ENCODE measurements at places on chromosomes 4 and X.
A peak's percentile ranks its signal among the peaks of the same experiment; 100 is the strongest.

DNA sequence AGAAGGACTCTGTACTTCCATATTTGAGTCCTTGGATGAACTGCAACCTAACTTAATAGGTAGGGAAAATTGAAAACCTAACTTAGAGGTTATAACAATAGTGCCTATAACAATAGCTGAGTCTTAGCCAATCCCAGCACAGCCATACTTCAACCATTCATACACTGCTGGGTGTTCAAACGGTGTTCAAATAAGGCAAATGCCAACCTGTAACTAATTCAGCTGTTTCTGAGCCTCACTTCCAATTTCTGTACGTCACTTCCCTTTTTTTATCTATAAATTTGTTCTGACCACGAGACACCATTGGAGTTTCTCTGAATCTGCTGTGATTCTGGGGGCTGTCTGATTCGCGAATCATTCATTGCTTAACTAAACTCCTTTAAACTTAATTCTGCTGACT lies 9.6 kb upstream of the GRSF1 start:
- no peak for DNase-seq

DNA sequence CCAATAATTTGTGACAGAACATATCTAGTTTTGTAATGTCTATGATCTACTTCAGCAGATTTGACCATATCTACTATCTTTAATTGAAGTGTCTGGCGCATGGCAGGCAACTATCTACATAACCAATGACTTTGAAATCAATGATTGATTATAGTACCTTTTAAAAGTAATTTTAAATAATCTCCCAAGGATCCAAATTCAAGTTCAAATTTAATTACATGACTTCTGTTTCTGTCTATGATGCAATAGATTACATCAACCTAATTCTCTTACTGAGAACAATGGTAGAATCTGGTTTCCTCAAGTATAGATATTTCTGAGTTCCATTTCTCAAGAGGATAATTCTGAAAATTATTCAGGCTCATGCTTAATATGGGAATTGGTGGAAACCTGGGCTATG lies 177.4 kb upstream of the IL15 start:
- no peak for DNase-seq

- no peak for DNase-seq
These were observed 227.0 kb downstream of the DKK2 start for GRCh38 chr4:106809076-106809475.

DNA sequence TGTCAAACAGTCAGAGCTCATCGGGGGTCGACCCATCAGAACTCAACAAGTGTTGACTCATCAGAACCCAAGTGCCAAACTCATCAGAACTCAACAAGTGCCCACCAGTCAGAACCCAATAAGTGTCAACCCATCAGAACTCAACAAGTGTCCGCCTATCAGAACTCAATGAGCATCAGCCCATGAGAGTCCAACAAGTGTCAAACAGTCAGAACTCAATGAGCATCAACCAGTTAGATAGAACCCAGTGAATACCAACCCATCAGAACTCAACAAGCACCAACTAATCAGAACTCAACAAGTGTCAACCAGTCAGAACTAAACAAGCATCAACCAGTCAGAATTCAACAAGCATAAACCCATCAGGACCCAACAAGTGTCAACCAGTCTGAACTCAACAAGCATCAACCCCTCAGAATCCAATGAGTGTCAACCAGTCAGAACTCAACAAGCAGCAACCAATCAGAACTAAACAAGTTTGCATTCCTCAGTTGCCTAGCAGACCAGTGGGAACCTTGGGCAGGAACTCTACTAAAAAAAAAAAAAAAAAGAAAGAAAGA lies 115.3 kb downstream of the PRKX start:
- DNase-seq, result no peak

DNA sequence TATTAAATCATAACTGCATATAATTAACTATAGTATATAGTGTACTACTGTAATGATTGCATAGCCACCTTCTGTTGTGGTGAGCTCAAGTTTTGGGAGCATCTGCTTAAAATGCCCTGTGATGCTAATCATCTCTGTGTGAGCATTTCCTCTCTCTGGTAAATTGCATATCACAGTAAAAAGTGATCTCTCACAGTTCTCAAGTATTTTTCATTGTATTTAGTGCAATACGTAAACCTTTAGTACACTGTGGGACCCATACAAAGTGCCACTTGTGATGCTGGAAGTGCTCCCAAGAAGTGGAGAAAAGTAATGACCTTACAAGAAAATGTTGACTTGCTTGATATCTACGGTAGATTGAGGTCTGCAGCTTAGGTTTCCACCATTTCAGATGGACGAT lies 82.0 kb downstream of the WWC2 start:
- no peak for DNase-seq

DNA sequence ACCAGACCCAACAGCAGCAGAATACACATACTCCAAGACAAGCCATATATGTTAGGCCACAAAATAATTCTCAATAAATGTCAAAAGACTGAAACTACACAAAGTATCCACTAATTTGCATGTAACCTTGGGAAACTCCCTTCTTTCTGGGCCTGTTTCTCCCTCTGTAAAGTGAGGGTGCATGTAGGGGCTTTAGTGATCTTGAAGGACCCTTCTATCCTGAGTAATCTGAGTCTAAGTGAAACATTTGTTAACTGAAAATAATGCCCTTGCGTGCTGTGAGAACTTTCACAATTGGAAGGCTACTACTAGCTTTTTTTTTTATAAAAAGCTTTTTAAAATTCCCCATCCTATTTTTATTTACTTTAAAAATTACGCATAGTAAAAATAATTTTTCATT lies 125.2 kb downstream of the NEXMIF start:
- DNase-seq, result no peak

GRCh38 chrX:43998374-43998773 lies 25.2 kb upstream of the NDP start:
- no peak for DNase-seq

GRCh38 chrX:111876646-111877045 lies 665 bp downstream of the TRPC5OS start:
- DNase-seq, result no peak

DNA sequence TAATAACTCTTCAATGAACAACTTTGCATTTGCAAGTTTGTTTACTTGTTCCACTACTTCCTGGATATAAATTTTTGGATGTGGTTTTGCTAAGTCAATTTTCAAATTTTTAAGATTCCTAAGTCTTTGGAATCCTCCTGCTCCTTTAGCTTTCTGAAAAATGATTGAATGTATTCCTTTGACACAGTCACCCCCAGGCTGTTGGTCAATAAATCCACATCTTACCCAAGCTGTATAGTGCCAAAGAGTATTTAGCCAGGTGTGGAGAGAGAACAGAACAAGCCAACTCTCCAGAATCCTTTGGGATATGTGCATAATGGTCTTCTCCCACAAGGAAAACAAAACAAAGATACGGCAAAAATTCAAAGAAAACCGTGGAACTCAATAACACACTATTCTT lies 56.9 kb upstream of the INTU start:
- no peak for DNase-seq

DNA sequence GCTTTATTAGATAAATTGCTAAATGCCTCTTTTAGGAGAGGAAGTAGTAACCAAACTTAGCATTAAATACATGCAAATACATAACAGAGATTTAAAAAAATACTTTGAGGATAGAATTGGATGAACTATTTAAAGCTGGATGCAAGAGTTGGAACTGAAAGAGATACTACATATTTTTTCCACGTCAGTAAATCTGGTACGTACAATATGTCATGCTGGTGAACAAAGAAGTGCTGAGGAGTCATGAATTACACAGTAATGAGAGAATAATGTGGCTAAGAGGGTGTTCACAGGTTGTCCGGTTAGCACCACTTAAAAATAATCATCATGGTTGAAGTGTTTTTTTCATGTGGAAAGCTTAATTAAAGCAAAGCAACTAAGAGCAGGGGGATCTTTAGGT lies 184.1 kb upstream of the FRMPD4 start:
- DNase-seq, result no peak

DNA sequence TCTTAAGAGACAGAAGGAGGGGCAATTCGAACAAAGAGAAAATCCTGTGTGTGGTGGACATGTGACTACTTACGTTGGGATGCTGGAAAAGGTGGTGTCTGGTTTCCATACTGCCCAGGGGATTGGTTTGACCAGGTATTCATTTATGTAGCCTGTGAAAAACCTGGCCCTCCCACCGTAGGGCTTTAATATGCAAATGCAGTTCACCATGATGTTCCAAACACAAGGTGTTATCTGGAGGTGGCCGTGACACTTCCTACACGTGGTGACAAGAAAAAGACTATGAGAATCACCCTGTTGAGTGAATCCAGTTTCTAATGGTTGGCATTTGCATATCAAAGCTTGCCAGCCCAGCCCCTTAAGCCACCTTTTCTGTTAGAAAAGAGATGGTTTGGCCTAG lies 27.9 kb downstream of the UGT2B4 start:
- DNase-seq, result no peak

DNA sequence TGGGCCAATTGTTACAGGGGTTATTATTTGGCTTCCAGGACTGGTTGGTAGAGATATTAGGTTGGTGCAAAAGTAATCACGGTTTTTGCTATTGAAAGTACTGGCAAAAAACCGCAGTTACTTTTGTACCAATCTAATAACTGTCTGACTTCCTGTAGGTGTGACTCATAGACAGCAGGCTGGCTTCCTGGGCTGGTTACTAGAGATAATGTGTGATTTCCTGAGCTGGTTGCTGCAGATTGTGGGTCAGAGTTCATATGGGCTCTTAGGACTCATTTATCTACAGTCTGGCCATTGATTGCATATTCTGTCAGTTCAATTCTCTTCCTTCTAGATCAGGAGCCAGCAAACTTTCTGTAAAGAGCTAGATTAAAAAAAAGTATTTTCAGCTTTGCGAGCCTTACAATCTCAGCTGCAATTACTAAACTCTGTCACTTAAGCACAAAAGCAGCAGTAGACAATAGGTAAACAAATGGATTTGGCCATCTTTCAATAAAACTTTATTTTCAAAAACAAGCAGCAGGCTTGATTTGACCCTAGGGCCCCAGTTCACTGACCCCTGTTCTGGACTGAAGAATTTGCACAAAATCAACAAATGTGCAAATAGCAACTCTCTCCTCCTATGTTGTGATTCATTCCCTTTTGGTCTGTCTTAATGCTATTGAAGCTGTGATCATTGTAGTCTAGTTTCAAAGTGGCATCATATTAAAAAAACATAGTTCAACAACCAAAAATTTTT lies 50.8 kb upstream of the BOD1L1 start:
- DNase-seq, result no peak

- DNase-seq, result no peak
These were observed 29.7 kb downstream of the SLIT2 start for GRCh38 chr4:20281453-20281852.

DNA sequence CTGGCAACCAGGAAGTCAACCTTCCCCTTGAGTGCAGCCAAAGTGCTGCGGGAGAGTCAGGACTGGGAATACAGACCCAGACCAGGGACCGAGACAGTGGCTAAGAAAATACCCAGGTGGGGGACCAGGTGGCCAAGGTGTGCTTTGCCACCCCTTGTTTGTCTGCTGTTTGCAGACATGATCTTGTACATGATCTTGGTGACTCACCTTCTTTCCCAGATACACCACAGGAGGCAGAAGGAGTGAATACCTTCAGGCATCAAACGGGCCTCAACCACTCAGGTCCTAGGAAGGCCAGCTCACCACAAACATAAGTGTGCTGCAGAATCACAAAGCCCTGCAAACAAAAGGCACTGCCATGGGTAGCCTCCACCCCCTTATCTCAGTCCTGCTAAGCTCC lies 62.0 kb downstream of the CNGA2 start:
- no peak for DNase-seq

DNA sequence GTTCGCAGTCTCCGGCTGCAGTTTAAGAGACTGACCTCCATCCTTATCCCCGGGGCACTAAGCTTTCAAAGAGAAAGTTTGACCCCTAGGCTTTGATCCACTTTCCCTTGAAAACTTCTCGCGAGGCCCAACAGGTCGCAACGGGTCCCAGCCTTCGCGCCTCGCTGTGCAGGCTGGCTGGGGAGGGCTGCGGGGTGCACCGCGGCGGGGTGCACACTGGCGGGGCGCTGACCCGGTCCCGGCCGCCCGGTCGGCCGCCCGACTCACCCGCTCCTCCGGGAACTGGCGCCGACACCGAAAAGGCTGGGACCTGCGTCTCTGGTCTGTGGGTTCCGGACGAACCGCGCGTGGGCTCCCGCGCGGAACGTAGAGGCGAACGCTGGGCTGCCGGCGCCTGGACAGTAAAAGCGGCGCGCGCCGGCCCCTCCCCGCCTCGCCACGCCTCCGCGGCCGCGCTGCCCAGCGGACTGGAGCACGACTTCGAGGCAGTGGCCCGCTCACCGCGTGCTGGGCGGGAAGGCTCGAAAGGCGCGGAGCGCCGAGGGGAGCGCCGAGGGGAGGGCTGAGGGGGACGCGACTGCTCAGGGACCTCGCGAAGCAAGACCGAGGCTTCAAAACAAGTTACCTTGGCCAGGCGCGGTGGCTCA lies at the start of gene TAF7L:
Gene TAF7L, minus strand, starts transcription at position 378 of the 647 bp plus-strand sequence. CDS start 3,791 bp downstream, outside the sequence.
- DNase-seq, result no peak

GRCh38 chr4:76067652-76068286 lies 6.7 kb upstream of the ART3 start:
- peak; percentile 40 for DNase-seq

DNA sequence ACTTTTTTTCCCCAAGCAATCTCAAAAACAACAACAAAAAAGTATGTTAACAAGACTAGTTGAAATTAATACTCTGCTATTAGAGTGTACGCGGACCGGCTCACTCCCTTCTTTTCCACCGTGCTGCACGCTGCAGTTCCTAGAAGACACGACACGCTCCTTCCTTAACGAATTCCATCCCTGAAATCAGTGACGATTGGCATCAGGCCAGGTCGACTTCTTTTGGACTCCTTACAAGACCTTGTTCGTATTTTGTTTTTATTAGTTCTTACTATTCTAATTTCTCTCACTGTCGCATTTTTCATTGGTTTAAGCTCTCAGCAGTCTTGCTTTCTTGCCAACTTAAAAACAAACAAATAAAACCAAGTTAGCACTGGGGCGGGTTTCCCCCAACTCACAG lies 175.8 kb upstream of the PITX2 start:
- no peak for DNase-seq

- DNase-seq, result no peak
These were observed 33.7 kb upstream of the USP51 start for GRCh38 chrX:55523356-55523755.

GRCh38 chr4:100240008-100240407 lies 49.7 kb upstream of the DDIT4L start:
- DNase-seq, result no peak

DNA sequence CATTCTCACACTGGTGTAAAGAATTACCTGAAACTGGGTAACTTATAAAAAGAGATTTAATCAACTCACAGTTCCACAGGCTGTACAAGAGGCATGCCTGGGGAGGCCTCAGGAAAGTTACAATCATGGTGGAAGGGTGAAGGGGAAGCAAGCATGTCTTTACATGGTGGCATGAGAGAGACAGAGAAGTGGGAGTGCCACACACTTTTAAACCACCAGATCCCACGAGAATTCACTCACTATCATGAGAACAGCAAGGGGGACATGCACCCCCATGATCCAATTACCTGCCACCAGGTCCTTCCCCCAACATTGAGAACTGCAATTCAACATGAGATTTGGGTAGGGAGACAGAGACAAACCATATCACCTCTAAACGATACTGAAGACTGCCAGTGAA lies 23.0 kb downstream of the EPGN start:
- no peak for DNase-seq

All from stimulated activated CD8-positive, alpha-beta memory T cell treated with anti-CD3 and anti-CD28 coated beads, Interleukin-7, amount 100 ng/mL, for 1 hour (primary cell).